ENCODE measurements at places on chromosomes 7 and 10.

DNA sequence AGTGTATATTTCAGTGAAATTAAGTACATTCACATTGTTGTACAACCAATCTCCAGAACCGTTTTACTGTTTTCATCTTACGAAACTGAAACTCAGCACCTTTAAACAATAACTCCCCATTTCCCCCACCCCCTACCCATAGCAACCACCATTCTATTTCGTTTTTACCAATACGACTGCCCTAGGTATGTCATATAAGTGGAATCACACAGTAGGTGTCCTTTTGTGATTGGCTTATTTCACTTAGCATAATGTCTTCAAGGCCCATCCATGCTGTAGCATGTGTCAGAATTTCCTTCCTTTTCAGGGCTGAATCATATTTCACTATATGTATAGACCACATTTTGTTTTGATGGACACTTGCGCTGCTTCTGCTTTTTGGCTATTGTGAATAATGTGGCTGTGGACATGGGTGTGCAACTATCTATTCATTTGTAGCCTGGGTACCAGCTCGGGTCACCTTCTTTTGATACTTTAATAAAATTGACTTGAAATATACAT, 34.3 kb upstream of the DLG5 start:
- no peak for ATAC-seq

DNA sequence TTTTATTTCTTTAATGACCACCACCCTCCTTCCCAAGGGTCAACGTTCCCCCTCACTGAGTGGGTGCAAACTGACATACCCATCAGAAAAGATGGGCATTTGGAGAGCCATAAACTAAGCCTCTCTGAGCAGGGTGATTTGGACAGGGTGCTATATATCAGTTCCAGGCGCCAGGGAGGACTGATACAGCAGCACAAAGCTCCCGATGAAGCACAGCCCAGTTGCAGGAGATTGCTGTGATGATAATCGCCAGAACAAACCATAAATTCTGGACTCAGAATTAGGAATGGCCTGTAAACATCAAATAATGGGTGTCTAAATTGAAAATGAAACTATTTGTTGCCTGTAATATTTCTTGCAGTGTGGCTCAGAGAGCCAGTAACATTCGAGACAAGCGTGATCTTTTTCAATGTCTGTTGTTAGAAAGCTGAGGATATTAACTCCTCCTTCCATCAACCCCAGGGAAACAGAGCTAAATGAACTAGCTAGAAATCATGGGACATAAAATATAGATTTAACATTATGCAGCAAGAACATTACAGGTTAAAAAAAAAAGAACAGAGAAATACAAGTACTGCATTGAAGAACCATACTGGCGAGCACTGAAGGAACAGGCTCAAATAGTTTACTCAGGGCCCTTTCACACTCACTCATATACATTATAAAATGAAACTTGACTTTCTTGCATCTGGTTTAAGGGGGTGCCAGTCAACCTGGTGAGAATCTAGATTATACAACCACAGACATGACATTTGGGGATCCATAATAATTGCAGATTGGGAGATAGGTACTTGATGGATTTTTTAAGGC, 137.5 kb upstream of the LRRTM3 start:
- no peak for ATAC-seq

- no peak for ATAC-seq
These were observed 851.0 kb upstream of the PHF14 start for GRCh38 chr7:10122551-10123100.

- ATAC-seq, result no peak
These were observed 44.1 kb downstream of the VSTM4 start for GRCh38 chr10:49071160-49071761.

DNA sequence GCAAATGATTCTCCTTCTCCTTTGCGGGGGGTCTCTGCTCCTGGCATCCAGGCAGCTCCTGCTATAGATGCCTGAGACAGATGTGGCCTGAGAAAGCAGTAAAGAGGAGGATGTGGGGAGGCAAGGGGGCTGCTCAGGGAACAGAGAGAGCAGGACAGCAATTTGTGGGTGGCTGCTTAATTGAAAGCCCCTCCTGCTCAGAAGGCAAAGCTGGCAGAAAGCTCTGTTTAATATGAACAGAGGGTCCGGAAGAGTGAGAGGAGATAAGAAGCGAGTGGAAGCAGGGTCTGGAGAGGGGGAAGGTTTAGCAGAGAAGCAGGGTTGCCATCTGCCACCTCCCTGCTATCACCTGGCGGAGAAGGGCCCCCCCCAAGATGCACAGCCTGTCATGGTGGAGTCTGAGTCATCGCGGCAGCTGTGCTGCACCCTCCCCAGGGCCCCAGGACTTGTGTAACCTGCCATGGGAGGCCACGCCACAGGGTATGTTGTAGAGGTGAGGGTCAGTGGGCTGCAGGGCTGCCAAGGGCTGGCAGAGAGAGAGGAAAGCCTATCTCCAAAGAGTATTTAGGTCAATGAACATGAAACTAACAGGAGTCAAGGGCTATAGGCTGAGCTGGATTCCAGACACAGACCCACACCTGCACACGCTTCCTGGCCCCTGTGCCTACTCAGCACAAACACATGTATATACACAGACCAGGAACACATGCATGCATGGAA, 1109.8 kb upstream of the AUTS2 start:
- ATAC-seq, result no peak

DNA sequence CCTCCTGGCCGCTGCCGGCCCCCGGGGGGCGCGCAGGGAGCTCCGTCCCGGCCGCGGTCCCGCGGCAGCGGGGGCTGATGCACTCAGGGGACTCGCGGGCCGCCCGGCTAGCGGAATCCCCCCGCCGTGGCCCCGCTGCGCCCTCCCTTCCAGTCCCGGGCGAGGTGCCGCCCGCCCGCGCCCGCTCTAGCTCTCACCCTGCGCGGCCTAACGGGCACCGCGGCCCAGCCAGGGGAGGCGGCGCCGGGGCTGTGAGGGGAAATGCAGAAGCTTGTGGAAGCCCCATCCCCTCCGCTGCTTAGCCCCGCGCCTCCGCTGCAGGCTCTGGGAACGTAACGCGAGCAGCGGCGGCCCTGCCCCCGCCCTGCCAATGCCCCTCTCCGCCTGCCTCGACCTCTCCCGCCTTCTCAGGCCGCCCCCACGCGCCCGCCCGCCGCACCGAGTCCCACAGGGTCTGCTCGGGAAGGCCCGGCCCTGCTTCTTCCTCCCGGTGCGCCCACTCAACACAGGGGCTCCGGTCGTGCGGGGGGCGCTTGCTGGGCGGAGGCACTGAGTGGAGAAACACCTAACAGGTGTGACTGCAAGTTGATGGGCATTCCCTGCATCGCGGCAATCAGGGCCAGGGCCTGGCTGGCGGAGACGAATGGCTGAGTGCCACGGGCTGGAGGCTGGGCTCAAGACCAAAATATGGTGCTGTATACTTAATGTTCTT, 384 bp upstream of the TMEM229A start:
- ATAC-seq, result peak; percentile 18

DNA sequence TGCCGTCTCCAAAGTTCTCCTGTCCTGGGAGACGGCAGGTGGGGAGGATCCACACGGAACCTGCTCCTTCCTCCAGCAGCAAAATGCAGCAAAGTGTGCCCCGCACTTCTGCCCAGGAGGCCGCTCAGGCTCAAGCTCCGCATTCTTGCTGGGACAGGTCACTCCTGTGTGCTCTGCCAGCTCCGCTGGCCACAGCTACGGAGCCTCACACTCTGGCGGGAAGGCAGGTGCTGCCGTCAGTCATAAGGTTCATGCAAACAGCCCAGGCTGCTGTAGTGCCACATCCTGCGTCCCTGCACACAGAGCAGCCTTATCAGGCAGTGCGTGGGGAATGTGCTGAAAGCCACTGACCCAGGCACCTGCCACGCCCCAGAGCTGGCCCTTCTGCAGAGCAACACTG, 22.4 kb downstream of the ADGRA1 start:
- no peak for ATAC-seq

DNA sequence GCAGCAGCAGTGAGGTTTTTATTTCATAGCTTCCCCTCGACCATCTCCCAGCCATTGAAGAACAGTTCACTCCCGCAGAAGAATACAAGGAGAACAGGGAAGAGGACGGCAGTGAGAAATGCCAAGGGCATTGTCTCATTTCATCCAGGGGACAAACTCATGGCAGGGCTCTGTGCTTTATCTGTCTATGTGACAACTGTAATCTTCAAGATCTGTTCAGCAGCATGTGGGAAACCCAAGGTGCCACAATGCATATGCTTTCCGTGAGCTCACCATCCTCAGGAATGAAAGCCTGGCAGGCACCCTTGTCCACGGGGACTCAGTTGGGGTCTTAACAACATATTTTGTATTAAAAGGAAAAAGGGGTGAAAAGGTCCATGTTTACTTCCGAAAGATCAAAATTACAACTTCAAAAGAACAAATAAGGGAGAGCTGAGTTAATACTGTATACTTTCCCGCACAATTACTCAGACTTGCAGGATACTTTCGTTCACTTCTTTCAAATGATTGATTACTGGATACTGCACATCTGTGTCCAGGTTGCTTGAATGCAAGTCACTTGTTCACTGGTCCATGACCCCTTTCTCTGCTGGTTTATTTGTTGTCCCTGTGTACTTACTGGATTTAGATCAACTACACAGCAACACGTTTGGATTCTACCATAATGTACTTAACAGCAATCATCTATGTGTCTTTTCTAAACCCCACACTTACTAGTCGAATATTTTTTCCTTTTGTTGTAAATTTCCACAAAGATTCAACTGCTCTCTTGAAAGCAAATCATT, 90.1 kb upstream of the ATP6V0A4 start:
- no peak for ATAC-seq

- no peak for ATAC-seq
These were observed 10.9 kb upstream of the LGI1 start for GRCh38 chr10:93746844-93747284.

GRCh38 chr10:79542626-79543025, 17.6 kb downstream of the SFTPA2 start:
- ATAC-seq, result no peak

DNA sequence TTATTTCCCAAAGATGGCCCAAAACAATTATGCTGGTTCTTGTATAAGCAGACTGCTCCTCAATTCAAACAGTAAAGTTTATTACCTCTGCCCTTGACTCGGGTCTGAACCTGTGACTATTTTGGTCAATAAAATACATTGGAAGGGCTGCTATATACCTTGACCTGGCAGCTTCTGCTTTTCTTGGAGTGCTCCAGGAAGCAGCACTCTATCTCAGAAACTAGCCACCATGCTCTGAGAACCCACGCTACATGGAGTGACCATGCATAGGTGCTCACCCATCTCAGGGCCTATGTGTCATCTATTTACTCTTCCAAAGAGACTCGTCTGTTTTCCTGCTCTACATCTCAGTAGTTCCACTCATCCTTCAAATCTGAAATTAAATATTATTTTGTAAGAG, 299.9 kb downstream of the AHR start:
- no peak for ATAC-seq

- ATAC-seq, result no peak
These were observed 611.3 kb upstream of the GALNT17 start for GRCh38 chr7:70520611-70521010.

DNA sequence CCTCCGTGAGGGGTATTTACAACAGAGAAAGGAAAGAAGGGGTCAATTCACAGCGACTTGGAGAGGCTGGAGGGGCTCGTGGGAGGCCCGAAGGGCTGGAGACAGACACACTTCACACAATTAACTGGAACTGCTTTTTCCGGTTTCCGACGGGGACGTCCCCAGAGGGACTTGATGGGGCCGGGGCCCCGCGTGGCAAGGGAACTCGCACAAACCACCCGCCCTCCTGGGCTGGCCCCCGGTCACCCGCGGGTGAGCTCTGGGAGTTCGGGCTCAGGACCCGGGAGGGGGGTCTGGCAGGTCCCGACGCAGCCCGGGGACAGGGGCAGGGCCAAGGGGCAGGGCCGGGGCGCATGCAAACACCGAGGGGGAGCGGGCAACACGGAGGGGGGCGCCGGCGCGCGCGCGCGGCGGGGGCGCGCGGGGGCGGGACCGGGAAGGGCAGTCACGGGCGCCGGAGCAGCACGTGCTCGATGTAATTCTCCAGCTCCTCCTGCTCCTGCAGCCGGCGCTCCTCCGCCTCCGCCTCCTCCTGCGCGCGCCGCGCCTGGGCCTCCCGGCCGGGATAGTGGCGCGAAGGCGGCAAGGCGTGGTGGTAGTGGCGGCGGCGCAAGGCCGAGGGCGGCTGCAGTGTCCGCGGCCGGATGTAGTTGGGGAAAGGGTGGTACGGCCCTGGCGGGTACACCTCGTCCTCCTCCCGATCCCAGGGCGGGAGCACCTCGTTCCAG, 2.7 kb downstream of the VGF start:
- ATAC-seq, result peak; percentile 14

GRCh38 chr10:103663236-103663635, 169.7 kb downstream of the NEURL1 start:
- ATAC-seq, result no peak

DNA sequence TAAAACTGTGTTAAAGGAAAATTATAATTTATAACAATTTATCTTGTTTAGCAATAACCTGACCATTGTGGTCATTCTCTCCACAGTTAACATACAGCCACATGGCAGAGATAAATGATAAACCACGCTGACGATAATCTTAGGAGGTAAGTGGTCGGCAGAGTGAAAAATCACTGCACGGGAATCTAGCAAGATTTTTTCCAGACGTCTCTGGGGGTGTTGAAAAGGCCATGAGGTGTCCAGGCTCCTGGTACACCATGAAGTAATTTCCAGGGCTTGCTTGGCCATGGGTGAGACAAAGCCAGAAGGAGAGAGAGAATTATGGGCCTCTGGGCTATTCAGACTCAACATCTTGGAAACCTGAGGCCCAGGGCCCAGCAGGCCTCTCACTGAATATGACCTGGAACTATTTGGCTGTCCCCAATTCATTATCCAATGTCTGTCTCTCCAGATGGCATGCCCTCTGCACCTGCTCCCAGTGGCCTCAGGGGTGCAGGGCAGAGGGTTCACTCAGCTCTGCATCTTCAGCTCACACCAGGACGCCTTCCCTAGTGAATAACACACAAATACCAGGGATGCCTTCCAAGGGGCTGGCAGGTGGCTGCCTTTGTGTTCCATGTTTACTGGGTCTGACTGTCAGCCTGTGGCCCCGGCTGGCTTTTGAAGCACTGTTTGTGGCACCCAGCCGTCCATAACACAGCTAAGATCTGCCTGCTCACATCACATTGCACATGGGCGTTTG, 590.4 kb upstream of the PFKP start:
- no peak for ATAC-seq

GRCh38 chr10:133471300-133472109, 17.8 kb downstream of the SCART1 start:
- no peak for ATAC-seq

GRCh38 chr7:128431221-128431620, 21.4 kb upstream of the IMPDH1 start:
- no peak for ATAC-seq

All from stimulated activated memory B cell treated with anti-CD40 and anti-IgM and Interleukin-4, amounts not matched to agents 10 μg/mL and 1 μg/mL and 100 μg/mL, for 72 hours (primary cell).